ENCODE measurements at places on chromosomes 7 and 10.

DNA sequence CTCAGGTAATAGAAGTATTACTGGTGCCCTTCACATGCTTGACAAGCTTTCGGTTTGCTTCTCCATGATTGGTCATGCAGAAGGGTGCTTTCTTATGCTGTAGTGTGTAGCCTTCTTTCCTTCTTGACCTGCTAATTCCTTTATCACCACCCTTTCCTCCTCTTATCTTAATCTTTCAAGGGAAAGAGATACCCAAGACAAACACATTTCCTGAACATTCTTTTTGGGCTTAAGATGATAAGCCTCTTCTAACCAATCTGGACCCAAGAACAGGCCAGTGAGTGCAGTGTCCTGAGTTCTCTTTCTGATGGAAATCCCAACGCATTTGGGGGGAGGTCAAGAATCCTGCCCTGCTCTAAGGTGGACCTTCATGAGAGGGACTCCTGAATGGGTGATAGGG is 33.8 kb downstream of the BMPER start:
- no peak for DNase-seq

DNA sequence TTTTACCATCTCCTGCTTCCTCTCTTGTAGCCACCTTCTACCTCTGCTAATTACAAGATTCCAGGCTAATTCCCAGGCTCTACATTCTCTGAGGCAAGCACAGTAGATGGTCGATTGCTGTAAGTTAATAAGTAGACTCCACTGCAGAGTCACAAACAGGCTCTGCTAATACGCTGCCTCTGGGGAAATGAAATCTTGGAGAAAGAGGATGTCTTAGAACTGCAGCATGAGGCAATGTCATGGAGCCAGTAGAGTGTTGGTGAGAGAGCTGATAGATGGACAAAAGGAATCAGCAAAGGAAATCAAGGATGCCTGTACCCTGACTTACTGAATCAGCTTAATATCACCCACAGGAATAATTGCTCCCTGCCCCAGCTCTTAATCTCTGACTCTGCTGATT is 1260.3 kb downstream of the XPNPEP1 start:
- DNase-seq: no peak

DNA sequence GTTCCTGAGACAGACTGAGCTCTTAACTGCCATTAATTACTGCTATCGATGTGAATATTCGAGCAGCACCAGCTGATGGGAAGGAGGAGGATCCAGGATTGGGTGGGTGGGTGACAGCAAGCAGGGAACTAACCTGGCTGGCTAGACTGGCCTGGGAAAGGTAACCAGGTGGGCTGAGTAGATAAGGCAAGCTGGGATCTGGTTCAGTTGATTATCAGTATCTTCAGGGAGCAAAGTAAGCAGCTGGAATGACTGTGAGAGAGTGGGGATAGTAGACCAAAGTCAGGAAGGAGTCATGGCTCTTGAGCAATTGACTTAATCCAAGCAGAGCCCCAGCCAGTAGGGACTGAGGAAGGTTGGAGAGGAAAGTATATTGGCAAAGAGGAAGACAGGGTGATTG is 46.9 kb upstream of the KMT2E start:
- DNase-seq: no peak

- DNase-seq: no peak
Observed at GRCh38 chr7:113010377-113010776, 76.2 kb downstream of the GPR85 start.

- no peak for DNase-seq
Observed at GRCh38 chr10:73017955-73018480, 63.4 kb upstream of the PLA2G12B start.

GRCh38 chr7:22251281-22251680 is 105.7 kb downstream of the RAPGEF5 start:
- no peak for DNase-seq

- no peak for DNase-seq
Observed at GRCh38 chr10:78512205-78512550, 478.5 kb downstream of the RPS24 start.

DNA sequence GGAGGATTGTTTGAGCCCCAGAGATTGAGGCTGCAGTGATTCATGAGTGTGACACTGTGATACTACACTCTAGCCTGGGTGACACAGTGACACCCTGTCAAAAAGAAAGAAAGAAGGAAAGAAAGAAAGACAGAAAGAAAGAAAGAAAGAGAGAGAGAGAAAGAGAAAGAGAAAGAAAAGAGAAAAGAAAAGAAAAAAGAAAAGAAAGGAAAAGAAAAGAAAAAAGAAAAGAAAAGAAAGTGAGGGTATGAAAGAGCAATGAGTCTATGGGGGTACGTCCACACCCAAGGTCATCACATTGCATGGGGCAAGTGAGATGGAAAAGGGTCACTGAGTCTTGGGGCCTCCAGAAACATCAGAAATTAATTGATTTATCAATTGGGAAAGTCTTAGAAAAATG is 135.2 kb upstream of the CSTF2T start:
- DNase-seq: no peak

- DNase-seq: no peak
Observed at GRCh38 chr10:52318822-52319464, 4.9 kb downstream of the DKK1 start.

GRCh38 chr10:35219292-35219691 is 92.6 kb downstream of the CREM start:
- no peak for DNase-seq

- DNase-seq: no peak
Observed at GRCh38 chr10:92961638-92962037, 99.0 kb upstream of the CYP26C1 start.

DNA sequence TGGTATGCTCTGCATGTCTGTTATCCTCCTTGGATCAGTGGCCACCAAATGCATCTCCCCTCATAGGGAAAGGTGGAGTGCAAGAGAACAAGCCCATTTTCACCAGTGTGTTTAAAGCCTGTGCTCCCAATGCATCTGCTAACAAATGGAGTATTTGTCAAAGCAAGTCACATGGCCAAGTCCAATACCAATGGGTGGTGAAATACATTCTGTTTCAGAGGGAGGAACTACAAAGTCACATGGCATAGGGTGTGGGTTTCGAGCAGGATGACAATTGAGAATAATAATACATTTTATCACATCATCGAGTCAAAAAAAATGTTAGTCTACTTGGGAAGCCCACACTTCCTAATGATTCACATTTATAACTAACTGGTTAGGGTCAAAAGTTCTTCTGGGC is 62.7 kb downstream of the SUGCT start:
- DNase-seq: no peak

DNA sequence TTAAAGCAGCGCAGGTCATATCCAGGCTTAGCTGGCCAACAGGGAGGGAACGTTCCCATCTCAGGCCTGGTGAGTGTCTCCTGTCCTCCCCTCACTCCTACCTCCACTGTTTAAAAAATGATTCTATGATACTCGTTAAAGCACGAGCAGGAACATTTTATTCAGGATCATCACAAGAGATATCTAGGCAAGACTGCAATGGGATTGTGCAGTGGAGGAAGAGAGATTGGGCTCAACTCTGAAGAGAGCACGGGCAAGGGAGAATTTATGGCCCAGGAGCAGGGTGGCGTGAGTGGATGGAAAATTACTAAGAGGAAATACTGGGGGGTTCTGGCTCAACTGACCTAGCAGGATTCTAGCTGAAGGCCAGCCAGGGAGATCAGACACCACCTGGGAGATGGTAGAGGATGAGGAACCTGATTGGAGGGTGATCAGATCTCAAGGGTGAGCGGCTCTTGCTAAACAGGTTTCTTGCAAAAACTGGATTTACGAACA is 9.0 kb upstream of the HSPB1 start:
- DNase-seq: no peak

DNA sequence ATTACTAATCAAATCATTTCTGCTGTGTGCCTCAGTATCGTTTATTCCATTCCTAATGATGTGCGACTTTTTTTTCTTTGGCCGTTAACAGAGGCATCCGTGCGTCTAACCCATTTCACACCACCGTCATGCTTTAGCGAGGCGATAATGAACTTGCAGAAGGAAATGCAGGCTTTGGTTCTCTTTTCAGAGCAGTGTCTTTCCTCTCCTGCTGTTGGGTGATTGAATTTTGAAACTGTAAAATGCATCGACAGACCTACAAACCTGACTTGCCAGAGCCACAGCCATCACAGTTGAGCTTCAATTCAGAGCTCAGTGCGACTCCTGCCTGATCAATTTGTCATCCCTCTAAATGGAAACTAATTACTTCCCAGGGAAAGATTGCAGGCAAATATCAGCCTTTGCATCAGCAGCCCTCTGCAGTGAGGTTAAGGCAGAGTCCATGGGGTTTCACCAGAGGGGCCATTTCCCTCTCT is 486.0 kb upstream of the GALNT17 start:
- DNase-seq: no peak

DNA sequence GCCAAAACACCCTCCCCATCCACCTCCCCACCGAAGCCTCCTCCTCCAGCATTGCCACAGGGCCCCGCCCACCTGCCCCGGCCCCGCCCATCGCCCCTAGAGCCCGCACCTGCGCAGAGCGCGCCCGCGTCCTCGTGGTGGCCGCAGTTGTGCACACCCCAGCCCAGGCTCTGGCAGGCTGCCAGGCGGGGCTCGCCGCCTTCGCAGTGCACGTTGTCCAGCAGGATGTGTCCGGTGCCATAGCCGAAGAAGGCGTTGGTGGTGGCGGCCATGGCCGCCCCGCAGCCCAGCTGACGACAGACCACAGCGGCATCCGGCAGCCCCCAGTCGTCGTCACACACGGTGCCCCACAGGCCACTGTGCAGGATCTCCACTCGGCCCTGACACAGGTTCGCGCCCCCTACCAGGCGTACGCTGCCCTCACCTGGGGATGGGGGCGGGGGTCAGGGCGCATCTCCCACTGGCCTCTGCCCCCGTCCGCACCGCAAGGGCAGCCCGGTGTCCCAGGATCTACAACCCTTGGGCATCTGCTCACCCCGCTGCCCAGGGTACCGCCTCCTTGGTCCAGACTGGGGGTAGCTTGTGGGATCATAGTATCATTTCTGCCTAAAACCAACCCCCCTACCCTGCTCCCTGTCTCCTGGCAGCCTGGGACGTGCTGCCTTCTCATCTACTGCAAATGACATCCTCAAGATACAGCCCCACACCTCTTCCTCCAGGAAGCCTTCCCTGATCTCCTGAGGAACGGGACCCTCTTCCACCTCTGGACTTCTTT is 11.9 kb downstream of the SSC4D start:
- DNase-seq: peak; percentile 85

DNA sequence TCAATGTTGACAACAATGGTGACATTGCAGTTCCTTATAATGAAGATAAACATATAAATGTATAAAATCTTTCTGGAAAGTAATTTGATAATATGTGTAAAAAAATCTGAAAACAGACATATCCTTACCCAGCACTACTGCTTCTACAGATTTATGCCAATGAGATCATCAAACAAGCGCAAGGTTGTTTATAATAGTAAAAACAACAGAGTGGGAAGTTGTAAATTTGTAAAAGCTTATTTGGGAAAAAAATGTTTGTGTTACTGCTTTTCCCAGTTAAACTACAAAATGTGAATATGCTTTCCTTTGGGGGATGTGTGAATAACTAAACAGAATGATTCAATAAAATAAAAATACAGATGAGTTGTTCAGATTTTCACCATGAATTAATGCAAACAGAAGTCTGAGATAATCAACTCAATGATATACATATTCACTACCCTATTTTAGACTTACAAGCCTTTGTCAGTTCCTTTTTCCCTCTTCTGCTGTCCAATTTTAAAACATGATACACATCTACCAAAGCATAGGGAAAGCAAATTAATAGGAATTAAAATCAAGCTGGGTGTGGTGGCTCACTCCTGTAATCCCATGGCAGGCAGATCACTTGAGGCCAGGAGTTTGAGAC is 82.1 kb downstream of the USP6NL start:
- no peak for DNase-seq
